ENCODE measurements at places on chromosomes 11 and 22. TPM values are rescaled to one million over a fixed set of nuclear protein-coding genes. Genes with fewer than 3 reads are reported as not detected.

DNA sequence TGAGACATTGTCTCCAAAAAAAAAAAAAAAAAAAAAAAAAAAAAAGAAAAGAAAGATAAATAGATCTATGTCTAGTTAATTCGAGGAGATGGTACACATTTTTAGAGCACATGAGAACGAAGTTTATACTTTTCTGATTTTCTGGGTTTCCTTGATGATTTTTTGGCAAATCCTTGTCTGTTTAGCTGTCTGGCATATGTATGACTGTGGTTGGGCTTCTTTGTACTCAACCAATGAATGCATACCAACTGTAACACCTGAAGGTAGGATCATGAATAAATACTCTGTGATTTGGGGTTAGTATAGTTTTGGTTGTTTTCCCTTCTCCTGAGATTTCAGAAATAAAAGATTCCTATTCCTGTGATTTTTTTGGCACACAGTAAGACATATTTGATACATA, 63.1 kb downstream of the ARHGEF12 start:
- no peak for DNase-seq

DNA sequence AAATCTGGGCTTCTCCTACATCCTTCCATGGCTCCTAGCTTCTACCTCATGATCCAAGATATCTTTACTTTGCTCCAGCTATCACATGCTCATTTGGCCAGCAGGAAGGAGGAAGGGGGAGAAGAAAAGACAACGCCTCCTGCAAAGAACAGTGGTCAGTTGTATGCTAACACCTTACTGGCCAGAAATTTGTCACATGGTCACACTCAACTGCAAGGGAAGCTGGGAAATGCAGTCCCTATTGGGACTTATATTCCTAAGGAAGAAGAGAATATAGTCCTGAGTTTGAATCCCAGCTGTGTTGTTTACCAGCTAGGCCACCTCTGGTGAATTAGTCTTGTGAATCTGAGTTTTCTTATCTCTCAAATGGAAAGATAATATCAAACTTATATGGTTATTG, 272.0 kb downstream of the BLID start:
- DNase-seq: no peak

DNA sequence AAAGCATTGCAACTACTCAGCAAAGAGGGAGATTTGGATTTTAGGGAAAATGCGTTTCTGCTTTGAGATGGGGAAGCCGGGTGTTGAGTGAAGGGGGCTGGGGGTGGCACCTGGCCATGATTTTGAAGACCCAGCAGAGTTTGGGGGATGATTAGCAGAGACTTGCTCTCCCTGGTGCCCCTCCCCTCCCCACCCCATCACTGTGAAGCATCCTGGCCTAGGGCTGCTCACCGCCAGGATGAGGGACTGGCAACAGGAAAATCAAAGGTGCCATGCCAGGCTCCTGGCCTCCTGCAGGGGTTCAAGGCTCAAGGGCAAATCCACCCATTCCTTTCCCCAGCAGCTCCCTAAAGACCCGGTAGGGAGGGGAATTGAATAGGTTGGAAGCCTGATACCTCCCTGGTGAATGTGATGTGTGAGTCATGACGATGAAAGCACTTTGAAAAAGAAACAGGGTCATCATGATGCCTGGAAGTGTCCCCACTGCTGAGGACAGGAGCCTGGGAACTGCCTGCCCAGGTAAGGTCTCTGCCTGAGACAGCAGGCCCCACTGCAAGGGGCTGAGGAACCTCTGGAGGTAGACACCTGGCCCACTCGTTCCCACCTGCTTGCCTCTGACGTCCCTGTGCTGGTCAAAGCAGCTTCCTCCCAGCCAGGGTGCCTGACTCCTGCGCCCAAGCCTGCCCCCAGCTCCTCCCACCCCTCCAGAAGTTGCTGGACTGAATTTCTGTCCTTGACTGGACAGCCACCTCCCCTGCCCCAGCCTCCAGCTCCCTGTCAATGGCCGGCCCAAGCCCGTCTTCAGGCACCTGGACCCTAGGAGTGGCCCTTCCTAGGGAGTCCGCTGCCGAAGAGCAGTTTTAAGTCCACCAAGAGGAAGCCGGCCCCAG, 1.7 kb downstream of the CHST1 start:
- no peak for DNase-seq

DNA sequence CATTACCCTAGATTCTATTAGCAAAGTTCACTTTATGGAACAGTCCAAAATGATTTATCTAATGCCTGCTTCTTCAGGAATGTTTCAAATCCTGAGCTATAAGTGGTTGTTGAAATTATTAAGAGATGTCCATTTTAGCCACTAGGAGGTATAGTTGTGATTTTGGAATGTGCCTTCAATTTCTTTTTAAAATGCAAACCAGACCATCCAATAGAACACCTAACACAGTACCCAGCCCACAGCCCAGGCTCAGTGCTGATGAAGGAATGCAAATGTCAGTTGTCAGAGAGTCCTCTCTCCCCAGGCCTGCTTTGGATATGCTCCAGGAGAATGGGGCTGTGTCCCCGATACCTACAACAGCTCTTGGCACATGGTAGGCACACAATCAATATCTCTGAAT, 85.8 kb upstream of the E2F8 start:
- DNase-seq: no peak

DNA sequence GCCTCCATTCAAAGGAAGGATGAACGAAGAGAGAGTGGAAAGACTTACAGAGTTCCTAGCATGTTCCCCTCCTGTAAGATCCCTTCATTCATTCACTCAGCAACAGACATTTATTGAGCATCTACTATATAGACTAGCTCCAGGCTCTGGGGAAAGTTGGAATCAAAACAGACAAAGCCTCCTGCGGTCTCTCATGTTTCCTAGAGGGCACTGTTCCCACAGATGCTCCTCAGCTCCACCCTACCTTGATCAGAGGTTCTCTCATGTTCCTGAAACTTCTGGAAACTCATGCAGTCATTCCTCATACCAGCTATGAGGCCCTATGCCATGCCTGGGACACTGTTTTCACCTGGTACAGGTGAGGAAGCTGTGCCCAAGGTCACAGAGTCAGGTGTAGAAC, 11.1 kb downstream of the ALX4 start:
- DNase-seq: no peak

- DNase-seq: no peak
These were observed 24.4 kb upstream of the TOLLIP start for GRCh38 chr11:1333860-1334259.

Gene GRIA4
- polyA plus RNA-seq: 10.7 TPM

Gene PIK3IP1
- 3.3 TPM for polyA plus RNA-seq

Gene MS4A1
- 0.68 TPM for polyA plus RNA-seq
